H7 (cell line): ENCODE measurements at places on chromosomes 2 and 18. TPM values are rescaled to one million over a fixed set of nuclear protein-coding genes. Genes with fewer than 3 reads are reported as not detected.

The ASPRV1 gene
- total RNA-seq = 0.70 and 0.90 TPM in 2 replicates

The WNT6 gene
- not detected in 2 replicates for total RNA-seq

The AFG3L2 gene
- total RNA-seq = 108 and 132 TPM in 2 replicates

The DLGAP1 gene
- total RNA-seq = 10.1 and 21.7 TPM in 2 replicates

The TIMM21 gene
- total RNA-seq = 43.0 and 46.0 TPM in 2 replicates
